ENCODE measurements at places on chromosomes 7 and 10.

- DNase-seq, result peak; percentile 67
These were observed 191.1 kb upstream of the SLC26A5 start for GRCh38 chr7:103637094-103637493.

- no peak for DNase-seq
These were observed 42.4 kb upstream of the FAM20C start for GRCh38 chr7:149791-150636.

DNA sequence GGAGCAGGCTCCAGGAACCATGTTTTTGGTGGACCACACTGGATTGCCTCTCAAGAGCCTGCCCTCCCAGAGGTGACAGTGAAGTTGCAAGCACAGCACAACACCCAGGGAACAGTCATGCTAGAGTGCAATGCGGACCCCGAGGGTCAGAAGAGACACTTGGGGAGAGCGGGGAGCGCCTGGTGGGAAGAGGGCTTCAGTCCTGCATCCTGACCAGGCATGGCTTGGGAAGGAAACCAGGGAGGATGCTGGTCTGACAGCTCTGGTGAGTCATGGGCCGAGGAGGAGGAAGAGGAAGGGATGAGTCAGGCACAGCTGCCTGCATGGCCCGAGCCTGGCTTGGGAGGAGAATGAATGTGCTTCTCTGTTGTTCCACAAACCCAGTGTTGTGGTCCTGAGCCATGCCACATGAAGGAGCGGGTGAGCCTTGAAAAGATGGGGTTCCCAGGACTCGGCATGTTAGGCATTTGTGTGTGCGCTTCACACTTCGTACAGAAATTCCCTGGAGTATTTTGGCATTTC lies 29.5 kb upstream of the ANKRD2 start:
- DNase-seq, result peak; percentile 98

DNA sequence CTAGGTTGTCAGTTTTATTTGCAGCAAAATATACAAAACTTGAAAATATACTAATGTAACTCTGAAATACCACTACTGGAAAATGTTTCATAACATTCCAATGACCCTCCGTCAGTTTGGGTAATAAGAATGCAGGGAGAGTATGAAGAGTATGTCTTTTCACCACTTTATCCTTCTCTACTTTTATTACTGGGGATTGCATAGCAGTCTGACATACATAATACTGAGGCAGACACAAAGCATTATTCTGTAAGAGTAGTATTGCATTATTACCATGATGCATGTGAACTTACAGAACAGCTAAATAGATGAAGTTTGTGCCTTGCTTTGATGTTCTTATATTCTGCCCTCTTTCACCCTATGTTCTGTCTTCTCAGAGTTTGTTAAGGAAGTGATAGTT lies 151.8 kb upstream of the TPK1 start:
- no peak for DNase-seq

DNA sequence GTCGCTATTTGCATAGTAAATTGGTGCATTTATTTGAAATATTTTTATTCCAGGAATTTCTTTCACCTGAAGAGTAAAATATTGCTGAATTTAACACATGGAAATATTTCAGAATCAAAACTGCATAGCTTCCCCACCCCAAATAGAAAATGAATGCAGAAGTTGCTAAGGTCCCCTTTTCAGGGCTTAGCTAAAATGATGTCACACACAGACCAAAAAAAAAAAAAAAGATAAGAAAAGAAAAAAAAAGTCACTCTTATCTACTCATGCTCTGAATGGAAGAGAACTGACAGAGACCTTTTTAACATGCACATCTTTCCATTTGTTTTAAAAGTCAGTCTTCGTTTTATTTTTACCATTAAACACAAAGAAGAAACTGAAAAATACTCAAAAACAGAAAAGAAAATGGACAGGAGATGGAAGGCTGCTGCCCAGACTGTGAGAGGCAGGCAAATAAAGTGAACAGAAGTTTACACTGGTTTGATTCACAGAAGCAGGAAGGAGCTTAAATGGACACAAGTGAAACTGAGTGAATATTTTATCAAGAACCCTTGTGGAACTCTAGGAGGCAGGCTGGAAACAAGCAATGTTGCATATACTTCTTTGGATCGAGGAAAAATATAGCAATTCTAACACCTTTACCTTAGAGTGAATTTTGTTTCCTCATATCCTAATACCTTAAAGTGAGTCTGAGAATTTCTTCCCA lies 32.0 kb downstream of the PSMC2 start:
- no peak for DNase-seq
